ENCODE measurements at places on chromosomes 12 and 14.

DNA sequence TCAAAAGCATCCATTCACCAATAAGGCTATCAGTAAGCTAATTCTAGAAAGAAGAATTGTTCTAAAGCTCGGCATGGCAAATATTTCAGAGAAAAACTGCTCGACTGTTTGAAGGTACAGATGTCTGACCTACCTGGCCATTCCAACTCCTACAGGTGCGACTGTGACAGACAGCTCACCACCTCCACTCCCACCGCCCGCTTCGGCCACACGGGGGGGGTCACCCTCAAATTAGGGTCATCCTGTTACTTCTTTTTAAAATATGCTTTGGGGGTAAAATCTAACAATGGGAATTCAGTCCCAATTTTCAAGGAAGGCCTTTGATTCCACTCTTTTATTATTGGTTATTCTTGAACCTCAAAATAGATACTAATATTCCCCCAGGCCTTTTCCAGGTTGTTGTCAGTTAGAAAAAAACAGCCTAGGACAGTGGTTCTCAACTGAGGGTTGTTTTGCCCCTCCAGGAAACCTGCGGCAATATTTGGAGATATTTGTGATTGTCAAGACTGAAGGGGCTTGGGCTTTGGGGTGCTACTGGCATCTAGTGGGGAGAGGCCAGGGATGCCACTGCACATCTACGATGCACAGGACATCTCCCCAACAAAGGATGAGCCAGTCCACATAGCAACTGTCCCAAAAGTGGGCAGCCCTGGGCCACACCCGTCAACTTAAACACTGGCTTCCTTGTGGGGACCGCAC lies 81.2 kb downstream of the BCL11B start:
- DNase-seq: peak; percentile 8

DNA sequence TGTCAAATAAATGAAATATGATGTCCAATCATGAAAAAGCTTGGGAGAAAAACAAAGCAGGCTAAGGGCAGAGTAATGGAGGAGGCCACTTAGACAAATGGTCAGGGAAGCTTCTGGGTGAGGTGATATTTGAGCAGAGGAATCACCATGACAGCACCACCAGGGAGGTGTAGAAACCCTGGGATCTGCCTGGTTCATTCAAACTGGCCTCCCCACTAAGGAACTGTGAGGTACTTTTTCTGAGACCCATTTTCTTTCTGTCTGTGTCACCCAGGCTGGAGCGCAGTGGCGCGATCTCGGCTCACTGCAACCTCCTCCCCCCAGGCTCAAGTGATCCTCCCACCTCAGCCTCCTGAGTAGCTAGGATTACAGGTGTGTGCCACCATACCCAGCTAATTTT lies 7.8 kb upstream of the SSH1 start:
- no peak for DNase-seq

- no peak for DNase-seq
These were observed 468.2 kb upstream of the CCDC196 start for GRCh38 chr14:66017927-66018326.

- no peak for DNase-seq
These were observed 35.3 kb upstream of the STRAP start for GRCh38 chr12:15846887-15847286.

DNA sequence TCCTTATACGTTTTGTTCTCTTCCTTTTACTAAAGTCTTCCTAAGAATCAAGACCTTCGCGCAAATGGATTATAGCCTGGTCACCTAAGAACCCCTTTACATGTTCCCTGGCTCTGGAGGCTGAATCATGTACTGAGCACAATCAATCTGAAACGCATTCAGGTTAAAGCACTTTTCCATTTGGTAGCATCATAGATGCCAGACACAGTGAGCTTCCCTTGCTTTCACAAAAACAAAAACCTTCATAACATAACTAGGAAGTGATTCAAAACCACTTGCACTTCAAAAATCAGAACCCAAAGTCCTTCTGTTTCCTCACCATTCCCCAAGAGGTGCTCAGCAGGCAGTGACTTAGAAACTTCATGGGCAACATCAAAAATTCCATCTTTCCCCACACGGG lies 105.4 kb downstream of the CRACR2A start:
- no peak for DNase-seq

GRCh38 chr14:101026341-101026740 lies 122.8 kb upstream of the RTL1 start:
- no peak for DNase-seq

DNA sequence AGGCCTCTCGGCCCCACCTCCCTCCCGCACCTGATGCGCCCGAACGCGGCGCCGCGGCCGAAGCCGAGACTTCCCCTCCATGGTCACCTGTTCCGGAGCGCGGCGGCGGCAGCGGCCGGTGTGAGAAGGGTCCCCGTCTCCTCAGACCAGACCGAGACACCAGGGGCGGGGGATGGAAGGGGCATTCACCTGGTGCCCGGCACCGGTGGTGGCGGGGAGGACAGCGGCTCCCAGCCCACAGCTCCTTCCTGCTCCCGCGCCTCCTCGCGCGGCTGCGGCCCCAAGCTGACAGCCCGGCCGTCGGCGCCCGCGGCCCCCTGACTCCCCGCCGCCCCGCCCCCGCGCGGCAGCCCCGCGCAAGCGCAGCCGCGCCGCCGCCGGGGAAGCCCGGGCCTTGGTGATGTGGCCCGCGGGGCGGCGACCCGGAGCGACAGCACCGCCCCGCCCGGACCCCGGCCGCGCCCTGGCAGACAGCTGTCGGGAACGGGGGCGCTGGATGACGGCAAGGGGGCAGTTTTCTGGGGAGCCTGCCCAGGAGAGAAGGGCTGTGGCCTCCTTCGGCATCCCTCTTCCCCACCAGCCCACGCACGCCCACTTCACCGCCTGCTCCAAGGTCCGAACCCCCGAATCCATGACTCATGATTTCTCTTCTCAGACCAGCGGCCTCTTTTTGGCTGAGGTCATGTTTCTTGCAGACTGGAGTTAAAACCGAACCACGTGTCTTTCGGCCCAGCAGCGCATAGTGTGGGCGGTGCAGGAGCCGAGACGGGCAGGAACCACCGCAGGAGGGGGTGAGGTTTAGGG lies at the start of gene SLC41A2:
Gene SLC41A2 (minus strand): TSS at position 290 of the 804 bp plus-strand sequence. CDS start 29,763 bp downstream, outside the sequence.
- peak; percentile 92 for DNase-seq

- no peak for DNase-seq
These were observed 322.6 kb downstream of the CCDC91 start for GRCh38 chr12:28512876-28513275.

- DNase-seq: no peak
These were observed 196.1 kb upstream of the ALG10B start for GRCh38 chr12:38120438-38120837.

DNA sequence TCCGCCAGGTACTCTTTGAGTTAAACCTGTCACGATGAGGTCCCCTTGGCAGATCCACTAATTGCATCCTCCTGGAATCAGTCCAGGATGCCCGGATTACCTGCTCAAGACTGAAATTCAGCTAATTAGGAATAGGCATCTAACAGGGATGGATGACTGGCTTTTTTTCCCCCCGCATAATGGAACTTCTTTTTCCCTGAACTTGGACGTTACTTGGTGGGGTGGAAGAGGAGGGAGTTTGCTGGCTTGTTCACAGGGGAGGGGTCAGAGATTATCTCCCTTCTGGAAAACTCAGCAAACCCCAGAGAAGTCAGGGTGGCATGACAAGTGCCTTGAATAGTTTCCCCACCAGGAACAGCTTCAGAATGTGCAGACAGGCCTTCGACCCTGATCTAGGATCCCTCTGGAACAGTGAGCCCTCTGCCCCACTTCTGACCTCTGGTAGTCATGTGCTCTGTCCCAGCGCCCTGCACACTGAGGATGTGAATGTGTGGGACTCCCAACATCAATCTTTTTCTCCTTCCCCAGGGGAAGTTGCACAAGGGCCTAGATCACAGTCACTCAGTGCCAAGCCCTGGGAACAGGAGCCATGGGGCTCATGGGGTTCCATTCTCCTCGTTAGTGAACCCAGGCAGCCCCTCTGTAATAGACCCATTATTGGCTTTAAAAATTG lies 142.5 kb downstream of the SMOC1 start:
- no peak for DNase-seq

- no peak for DNase-seq
These were observed 12.0 kb upstream of the AMN start for GRCh38 chr14:102910442-102910841.

DNA sequence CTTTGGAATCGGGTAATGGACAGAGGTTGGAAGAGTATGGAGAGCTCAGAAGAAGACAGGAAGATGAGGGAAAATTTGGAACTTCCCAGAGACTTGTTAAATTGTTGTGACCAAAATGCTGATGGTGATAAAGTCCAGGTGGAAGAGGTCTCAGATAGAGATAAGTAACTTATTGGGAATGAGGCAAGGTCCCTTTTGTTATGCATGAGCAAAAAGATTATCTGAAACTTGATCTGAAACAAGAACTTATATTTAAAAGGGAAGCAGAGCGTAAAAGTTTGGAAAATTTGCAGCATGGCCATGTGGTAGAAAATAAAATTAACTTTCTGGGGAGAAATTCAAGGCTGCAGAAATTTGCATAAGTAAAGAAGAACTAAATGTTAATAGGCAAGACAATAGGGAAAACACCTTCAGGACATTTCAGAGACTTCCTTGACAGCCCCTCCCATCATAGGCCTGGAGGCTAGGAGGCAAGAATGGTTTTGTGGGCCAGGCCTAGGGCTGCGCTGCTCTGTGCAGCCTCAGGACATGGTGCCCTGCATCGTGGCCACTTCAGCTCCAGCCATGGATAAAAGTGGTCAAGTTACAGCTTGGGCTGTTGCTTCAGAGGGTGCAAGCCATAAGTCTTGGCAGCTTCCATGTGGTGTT lies 425.7 kb upstream of the PRICKLE1 start:
- DNase-seq: no peak

DNA sequence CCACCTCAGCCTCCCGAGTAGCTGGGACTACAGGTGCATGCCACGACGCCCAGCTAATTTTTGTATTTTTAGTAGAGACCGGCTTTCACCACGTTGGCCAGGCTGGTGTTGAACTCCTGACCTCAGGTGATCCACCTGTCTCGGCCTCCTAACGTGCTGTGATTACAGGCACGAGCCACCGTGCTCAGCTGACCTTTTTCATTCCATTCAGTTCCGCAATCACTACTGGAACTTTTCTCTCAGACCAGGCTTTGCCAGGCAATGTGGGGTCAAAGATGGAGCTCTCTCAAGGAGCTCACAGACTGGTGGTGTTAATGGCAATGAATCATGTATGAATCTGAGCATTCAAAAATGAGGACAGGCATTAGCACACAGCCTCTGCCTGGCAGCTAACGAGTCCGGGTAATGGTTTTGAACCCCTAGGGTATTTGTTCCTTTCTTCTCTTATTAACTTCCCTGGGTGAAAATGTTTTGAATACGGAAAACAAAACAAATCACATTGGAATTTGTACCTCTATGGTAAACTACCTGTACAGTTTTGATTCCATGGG lies 9.4 kb upstream of the TCHP start:
- DNase-seq: no peak

GRCh38 chr14:55662752-55663151 lies 82.7 kb downstream of the KTN1 start:
- no peak for DNase-seq

GRCh38 chr12:6967651-6968100 lies 2.8 kb downstream of the PHB2 start:
- DNase-seq: no peak

DNA sequence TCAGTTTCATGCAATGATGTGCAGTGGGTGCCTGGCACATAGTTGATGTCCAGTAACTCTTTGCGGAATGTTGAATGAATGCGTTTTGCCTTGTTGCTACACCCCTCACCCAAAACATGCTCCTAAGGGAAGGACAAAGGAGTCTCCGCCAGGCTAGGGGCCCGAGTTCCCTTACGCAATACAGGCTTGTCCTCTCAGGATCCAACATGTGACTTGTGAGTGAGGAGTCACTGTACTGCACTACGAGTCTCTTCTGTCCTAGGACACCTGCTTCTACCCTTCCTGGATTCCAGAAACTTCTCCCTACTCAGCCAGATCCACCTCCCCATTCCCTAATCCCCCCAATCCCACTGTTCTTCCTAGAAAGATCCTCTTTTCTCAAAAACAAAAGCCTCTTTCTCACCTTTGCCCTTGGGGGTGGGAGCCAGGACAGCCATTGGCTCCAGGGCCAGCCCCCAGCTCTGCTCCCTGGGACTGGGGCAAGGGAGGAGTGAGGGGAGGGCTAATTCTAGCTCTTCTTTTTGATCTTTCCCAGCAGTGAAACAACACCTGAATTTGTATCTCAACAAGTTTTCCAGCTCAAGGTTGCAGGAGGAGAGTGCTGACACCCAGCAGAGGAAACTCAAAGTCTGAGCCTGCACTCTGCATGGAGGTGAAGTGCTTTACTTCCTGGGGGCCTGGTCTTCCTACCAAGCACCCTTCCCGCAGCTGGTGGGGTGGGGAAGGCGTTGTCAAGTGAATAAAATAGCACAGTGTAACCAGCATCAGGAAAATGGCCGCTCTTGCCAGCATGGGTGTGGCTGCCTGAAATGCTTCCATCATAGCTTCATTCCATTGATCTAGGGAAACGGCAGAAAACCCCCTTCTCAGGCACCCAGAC lies 3.4 kb upstream of the OTUB2 start:
- no peak for DNase-seq

DNA sequence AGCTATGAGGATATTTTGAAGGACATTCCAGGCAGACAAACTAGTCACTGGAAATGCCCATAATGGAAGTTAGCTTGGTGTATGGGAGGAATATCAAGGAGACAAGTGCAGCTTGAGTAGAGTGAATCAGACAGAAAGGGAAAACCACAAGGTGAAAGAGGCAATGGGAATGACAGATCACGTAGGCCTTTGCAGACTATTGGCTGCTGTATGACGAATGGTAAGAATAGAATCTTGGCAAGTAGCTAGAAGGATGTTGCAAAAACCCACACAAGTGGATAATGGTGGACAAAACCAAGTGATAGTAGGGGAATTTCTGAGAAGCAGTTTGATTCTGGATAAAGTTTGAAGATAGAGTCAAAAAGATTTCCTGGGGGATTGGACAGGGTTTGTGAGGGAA lies 196.9 kb upstream of the NOVA1 start:
- DNase-seq: no peak

GRCh38 chr14:71139294-71139946 lies 232.2 kb downstream of the PCNX1 start:
- DNase-seq: no peak

GRCh38 chr12:43882578-43883178 lies 46.8 kb downstream of the TMEM117 start:
- peak; percentile 64 for DNase-seq

DNA sequence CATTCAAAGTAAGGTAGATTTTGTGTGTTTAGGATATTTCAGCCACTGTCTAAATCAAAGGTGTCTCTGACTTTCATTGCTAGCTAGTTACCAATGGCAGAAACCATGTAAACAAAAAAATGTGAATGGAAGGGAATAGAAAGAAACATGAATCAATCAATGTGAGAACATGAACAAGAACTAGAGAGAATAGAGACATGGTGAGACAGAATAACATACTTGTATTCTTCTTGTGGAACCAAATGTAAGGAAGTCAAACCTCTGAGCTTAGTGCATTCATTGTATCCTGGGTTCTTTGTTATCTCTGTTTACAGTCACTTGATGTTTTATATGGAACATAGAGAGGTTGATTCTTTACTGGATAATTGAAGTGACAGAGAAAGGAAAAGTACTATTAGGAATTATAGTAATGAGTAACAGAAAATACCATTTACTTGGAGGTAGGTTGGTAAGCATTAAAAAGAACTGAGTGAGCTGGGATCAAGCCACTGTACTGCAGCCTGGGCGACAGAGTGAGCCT lies 2.6 kb upstream of the WNK1 start:
- no peak for DNase-seq

All from SW480 (cell line).